ENCODE measurements at places on chromosomes 4 and X.

DNA sequence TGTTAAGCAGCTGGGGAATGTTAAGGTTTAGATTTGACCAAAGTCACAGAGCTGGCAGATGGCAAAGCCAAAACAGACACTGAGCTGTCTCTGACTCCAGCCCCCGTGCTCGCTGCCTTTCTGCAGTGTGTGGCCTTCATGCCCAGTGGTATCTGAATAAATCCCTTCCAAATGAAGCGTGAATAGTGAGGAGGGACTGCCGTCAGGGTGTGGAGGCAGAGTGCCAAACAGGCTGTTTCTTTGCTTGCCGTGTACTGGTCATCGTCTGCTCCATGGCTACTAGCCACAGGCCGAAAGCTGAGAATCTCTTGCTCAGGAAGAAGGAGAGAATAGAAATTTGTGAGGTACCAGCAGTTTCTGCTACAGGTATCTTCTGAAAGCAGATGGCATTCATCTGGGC is 19.7 kb downstream of the PRIMPOL start:
- H3K4me3 ChIP-seq = no peak overlapping the region
- H3K27me3 ChIP-seq = no peaks in the 10 kb centered on the region
- no peak for DNase-seq

- no peak overlapping the region for H3K4me3 ChIP-seq
- no peaks in the 10 kb centered on the region for H3K36me3 ChIP-seq
- no peak for DNase-seq
- H3K27me3 ChIP-seq = no peaks in the 10 kb centered on the region
- no peaks in the 10 kb centered on the region for H3K4me1 ChIP-seq
- H3K27ac ChIP-seq = no peak overlapping the region
Observed at GRCh38 chr4:136441629-136442282, 1090.5 kb downstream of the PCDH18 start.

DNA sequence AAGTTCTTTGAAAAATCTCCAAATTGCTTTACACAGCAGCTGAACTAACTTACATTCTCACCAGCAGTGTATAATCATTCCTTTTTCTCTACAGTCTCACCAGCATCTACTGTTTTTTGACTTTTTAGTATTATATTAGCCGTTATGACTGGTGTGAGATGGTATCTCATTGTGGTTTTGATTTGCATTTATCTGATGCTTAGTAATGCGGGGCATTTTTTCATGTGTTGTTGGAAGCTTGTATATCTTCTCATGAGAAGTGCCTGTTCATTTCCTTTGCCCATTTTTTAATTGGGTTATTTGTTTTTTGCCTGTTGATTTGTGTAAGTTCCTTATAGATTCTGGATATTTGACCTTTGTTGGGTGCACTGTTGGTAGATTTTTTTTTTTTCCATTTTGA is 931.7 kb downstream of the CENPC start:
- no peaks in the 10 kb centered on the region for H3K4me1 ChIP-seq
- H3K36me3 ChIP-seq = no peaks in the 10 kb centered on the region

- no peaks in the 10 kb centered on the region for H3K4me1 ChIP-seq
- H3K27me3 ChIP-seq = peaks cover 7% of the 10 kb centered on the region
- no peak overlapping the region for H3K27ac ChIP-seq
- no peak overlapping the region for H3K4me3 ChIP-seq
- no peak for DNase-seq
- peaks cover 1% of the 10 kb centered on the region for H3K36me3 ChIP-seq
Observed at GRCh38 chrX:68945081-68945602, 116.3 kb downstream of the EFNB1 start.

Measured in memory B cell (primary cell).